ENCODE measurements at places on chromosomes 7 and 10.
A peak's percentile ranks its signal among the peaks of the same experiment; 100 is the strongest.

DNA sequence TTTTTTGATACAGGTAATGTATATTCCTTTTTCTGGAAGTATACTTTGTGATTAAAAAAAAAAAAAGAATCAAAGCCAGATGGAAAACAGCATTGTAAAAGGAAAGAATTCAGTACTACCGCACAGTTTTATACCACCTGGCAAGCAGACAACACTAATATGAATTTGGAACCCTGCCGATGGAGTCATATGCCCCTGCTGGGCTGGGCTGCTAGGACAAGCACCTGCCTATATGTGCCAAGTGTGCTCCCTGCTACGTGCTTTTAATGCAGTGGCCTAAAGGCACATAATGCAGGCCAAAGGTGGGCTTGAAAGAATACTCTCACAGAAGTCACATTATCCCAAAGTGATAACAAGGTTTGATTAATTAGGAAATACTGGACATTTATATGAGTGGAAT lies 29.8 kb upstream of the WAC start:
- DNase-seq = no peak

GRCh38 chr10:116113721-116114501 lies 159.1 kb downstream of the GFRA1 start:
- DNase-seq = no peak

DNA sequence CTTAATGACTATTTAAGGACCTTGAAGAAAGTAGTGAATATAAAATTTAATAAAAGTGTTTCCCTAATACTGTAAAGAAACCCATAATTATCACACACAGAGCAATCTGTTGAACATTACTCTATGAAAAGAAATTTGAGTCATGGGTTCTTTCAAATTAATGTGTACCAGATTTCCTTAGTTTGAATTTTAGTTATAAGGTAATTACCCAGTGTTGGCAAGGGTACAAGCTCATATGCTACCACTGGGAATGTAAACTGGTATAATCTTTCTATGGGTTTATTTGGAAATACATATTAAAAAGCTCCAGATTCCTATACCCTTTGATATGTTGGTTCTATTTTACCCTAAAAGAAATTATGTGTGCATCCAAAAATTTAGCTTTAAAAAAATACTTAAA lies 22.9 kb downstream of the PANK1 start:
- DNase-seq = no peak

DNA sequence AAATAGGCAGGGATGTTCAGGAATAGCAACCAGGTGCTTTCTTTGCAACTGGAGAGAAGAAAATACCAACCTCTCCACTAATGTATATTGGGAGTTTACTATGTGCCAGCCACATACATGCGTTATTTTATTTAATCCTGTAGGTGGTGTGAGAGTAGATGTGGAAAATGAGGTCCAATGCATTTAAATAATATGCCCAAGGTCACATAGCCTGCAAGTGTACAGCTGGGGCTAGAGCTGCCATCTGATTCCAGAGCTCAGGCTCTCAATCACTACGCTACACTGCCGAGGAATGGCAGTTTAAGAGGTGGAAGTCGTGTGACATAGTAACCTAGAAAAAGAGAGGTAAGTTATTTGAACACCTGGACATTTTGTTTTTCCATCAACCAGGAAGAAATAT lies 277.0 kb downstream of the EXOC4 start:
- DNase-seq = no peak

- DNase-seq = no peak
Measured at GRCh38 chr10:22666287-22667092, 47.9 kb downstream of the PIP4K2A start.

- no peak for DNase-seq
Measured at GRCh38 chr10:26269754-26270153, 53.2 kb downstream of the GAD2 start.

GRCh38 chr7:108178398-108178797 lies 48.2 kb upstream of the LAMB4 start:
- no peak for DNase-seq

DNA sequence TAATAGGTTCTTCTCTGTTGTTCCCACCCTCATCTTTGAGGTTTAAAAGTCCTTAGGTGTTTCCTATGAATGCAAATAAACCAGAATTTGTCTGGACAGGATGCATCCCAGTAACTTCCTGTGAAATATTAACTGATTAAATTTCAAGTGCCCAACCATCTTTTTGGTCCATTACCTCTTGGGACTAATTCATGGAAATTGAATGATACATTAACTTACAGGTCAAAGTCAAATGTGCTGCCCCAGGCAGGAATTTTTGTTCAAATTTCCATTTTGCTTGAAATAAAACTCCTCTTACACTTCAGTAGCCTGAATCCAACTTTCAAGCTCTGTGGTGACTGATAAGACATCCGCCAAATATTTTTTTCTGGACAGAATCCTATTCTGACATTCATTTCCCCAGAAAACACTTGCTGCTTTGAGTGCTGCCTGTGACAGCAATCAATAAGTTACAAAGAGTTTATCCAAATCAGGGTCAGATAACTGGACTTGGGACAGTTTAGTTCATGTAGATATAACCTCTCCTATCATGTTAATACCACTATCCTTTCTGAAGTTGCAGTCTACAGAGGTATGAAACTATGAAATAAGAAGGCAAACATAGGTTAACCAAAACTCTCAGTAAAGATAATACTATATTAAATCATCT lies 383.5 kb downstream of the POM121L12 start:
- no peak for DNase-seq

DNA sequence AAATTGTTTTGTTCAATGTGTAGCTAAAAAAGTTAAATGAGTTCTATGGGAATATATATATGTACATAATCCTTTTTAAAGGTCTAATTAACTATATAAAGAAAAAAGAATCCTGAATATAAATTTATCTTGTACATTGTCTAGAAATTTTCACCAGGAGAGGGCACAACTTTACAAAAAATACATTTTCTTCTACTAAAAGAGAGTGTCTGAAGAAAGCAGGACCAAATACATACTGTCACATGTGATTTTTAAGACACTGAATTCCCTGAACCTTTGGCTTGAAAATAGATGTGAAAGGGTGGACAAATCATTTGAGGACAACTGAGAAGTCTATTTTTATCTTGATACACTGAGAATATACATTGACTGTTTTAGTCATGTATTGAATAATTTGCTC lies 204.3 kb downstream of the DGKB start:
- DNase-seq = no peak

- DNase-seq = no peak
Measured at GRCh38 chr10:4119107-4119506, 334.1 kb upstream of the KLF6 start.

- no peak for DNase-seq
Measured at GRCh38 chr10:132205650-132206376, 19.1 kb downstream of the DPYSL4 start.

GRCh38 chr10:32166365-32166764 lies 110.1 kb upstream of the KIF5B start:
- no peak for DNase-seq

DNA sequence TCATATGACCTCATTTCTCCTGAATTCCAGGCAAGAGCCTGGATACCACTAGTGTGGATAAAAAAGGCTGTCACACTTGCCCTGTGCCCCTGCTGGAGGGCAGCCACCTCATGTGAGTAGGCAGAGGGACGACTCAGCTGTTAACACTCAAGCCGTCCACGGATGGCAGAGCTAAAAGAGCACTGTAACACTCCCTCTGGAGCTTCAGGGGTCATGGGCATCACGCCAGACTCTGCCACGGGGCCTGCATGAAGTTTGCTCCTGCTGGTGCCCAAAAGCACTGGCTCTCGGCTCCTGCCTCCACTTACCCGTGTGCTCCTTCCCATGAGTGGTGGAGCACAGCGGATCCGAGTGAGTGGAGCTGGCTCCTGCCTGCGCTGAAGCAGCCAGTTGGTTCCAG lies 919.8 kb upstream of the C7orf33 start:
- no peak for DNase-seq

- no peak for DNase-seq
Measured at GRCh38 chr7:158746957-158747356, 42.4 kb upstream of the NCAPG2 start.

GRCh38 chr7:75687246-75688088 lies 51.3 kb downstream of the HIP1 start:
- no peak for DNase-seq

DNA sequence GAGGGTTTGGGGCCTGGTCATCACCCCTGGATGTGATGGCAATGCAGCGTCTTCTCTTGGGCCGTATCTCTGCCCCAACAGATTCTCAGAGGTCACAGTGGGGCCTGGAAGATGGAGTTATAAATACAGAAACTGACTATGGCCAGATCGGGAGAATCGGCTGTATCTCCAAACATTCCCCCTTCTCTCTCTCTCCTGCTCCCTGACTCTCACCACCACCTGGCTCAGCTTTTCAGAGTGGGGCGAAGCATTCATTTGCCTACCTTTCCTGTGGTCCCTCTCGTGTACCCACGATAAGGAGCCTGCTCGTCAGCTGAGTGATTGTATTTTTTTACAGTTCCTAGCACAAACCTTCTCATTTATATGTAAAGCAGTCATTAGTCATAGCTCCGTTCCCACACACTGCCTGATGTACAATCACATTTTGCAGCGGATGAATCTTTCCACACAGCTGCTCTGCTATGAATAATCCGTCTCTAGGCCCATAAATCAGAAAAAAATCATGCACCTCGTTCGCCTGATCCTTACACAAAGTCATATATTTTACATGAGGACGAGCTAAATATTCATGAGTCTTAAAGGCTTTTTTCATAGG lies 23.2 kb upstream of the BTRC start:
- DNase-seq = no peak

DNA sequence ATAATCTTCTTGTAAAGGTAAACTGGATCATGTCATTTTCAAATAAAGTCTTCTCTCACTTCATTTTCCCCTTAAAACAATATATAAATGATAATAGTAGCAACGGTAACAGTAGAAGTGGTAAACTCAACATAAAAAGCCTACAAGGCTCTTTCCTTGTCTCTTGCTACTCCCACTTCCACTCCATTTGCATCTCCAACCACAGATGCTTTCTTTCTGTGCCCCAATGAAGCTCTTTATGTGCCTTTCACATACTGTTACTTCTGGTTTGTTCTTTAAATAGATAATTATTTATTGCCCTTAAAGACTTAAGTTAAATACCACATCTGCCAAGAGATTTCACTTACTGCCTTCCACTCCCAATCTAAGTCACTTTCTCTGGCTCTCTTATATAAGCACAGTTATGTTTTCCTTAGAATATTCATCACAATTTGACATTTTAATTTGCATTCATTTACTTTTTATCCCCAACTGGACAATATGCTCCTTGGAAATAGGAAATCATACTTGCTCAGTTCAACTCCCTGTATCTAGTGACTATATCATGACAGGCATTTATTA lies 149.9 kb downstream of the CRPPA start:
- DNase-seq = no peak

DNA sequence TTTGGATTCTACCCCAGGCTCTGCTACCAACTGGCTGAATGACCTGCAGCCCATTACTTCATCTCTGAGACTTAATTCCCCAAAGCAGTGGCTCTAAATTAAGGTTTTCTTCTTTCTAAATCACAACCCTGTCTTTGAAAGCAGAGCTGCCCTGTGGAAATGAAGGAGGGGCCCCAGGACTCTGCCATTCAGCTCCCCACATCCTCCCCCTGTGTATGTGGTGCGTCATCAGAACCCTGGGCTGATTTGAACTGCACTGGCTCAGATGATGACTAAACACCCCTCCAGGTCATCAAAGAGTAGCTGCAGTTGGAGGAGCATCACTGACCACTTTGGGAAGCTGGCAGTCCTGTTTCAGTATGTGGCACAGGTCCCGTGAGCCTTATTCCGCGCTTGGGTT lies 46.6 kb downstream of the BPGM start:
- DNase-seq = no peak

GRCh38 chr10:43692051-43692825 lies 43.6 kb upstream of the ZNF32 start:
- no peak for DNase-seq

DNA sequence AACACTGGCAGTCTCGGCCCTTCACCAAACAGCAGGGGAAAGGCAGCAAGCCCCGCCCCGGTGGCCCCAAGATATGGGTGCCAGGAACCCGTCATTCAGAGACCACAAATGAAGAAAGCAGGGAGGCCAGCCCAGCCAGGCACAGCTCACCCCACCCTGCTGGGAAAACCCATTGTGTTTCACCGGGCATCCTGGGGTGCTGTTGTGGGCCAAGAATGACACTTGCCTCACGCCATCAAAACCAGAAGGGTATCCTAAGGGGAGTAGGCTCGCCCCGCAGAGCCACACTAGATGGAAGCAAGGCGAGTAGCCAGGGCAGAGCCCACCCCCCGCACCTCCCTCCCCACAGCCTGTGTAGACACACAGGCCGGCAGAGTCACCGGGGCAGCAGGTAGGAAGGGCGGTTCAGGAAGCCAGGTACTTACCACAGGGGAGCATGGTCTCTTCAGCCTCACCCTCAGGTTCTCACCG lies 72.5 kb upstream of the KCNMA1 start:
- DNase-seq = no peak

- peak; percentile 48 for DNase-seq
Measured at GRCh38 chr7:128915841-128916642, 5.5 kb upstream of the KCP start.

- no peak for DNase-seq
Measured at GRCh38 chr7:20541608-20542349, 73.7 kb upstream of the ABCB5 start.

- no peak for DNase-seq
Measured at GRCh38 chr10:44089671-44090070, 295.2 kb downstream of the CXCL12 start.

DNA sequence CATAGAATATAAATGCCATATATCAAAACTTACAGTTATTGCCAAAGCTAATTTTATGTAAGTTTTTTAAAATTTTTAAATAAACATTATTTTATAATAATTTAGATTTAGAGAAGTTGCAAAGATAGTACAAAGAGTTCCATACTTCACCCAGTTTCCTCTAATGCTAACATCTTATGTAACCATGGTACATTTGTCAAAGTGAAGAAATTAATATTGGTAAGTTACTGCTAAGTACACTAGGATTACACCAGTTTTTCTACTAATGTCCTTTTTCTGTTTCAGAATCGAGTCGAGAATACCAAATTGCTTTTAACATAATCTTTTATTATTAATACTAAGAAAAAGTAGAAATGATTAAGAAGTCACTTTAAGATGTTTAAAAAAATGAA lies 29.2 kb downstream of the CSGALNACT2 start:
- DNase-seq = no peak

GRCh38 chr10:49597426-49598163 lies 12.5 kb upstream of the SLC18A3 start:
- DNase-seq = no peak

DNA sequence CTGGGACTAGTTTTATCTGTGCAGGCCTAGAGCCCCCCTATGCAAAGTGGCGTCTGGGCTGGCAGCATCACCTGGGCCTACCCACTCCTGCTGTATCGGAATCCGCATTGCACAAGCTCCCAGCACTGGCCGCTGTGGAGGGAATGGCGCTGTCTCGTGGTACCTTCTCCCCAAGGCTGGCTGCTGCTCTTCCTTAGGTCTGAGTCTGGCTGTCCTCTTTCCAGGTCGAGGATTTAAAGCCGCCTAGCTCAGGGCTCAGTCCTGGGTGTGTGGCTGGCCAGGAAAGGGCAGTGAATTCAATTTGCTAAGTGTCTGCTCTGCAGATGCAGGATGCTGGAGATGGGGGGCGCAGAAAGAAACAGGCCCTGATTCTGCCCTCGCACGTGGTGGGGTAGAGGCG lies 44.7 kb downstream of the MGMT start:
- DNase-seq = no peak

- DNase-seq = no peak
Measured at GRCh38 chr10:110746969-110747608, 103.0 kb downstream of the RBM20 start.

Data from RWPE2 (cell line).